ENCODE measurements at places on chromosomes 6 and 20. TPM values are rescaled to one million over a fixed set of nuclear protein-coding genes. Genes with fewer than 3 reads are reported as not detected.

DNA sequence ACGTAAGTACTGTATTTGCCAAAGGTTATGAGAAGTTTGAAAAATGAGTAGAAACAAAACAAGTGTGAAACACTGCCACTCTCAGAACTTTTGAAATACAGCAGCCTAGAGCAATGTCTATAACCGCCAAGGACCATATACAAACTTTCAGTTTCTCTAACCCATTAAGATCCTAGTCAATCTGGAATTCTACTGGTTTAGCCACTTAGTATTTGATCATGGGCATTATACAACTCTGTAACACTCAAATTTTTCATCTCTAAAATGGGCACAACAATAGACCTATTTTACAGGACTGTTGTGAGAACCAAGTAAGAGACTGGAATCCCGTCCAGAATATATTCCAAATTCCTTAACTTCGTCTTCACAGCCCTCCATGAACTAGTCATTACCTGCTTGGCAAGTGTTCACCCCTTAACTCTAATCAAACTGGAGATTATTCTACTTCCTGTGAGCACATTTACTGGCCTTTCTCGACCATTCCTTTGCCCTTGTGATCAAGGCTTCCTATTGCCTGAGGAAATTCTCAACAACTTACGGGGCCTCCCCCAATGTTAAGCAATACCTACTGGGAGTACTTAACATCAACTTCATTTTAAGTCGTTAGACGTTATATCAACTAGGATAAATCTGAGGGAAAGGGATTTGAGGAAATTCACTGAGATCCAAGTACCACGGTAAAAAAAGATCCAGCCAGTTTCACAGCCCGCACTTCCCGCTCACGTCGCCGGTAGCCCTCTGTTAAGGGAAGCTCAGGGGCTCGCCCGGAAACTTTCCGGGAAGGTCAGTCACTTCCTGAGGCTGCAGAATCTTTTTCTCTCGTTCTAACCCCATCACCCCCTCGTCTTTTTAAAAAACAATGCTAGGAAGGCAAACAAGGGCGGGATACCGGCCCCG is 1.1 kb downstream of the EIF2S2 start:
- peak; percentile 24 for DNase-seq

PRKN gene
- polyA plus RNA-seq, result 0.48 TPM

DNA sequence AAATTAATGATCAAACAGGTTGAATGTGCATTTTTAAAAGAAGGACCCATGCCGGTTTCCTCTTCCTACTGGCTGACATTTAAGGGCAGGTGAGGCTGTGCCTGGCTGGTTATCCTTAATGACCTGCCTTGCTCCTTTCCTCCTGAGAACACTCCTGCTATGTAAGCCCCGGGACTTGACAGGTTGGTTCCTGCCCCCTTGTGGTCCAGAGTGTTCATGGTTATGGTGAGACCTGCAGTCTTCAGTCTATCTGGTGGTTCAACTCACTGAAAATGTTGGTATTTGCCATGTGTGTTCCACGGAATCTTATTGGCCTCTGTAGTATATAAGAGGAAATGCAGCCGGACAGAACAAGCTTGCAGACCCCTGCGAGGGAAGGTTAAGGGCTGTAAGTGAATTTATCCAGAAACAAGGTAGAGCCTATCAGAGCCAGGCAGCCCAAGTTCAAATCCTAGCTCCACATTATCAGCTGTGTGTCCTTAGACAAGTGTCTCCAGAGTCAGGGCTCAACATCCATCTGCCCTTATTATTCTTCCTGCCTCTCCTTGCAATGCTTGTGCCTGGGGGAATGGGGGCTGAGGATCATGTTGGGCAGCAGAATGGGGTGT is 5.2 kb upstream of the BPIFA3 start:
- peak; percentile 11 for DNase-seq

RBPJL gene
- 0.07 TPM for polyA plus RNA-seq

DNA sequence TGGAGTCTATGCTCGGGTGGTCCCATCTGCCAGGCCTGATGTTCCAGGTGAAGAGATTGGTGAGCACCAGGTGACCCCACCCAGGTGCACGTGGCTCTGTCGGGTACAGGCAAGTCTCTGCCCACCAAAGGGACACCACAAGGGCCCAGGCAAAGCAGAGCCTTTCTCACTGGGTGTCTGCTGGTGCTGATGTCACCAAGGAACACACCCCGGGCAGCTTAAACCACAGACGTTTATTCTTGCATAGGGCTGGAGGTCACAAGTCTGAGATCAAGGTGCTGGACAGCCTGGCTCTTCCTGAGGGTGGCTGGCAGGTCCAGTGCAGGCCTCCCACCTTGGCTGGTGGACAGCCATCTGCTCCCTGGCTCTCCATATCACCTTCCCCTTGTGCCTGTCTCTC is 100.7 kb upstream of the CD93 start:
- DNase-seq, result no peak

ADGRF1 gene
- polyA plus RNA-seq, result 0.66 TPM

NKX2-2 gene
- polyA plus RNA-seq, result 0.09 TPM

C6orf58 gene
- polyA plus RNA-seq, result 0.25 TPM

BPIFB1 gene
- polyA plus RNA-seq, result 0.55 TPM

- DNase-seq, result no peak
These were observed 289.4 kb upstream of the STXBP5 start for GRCh38 chr6:146914489-146915483.

DNA sequence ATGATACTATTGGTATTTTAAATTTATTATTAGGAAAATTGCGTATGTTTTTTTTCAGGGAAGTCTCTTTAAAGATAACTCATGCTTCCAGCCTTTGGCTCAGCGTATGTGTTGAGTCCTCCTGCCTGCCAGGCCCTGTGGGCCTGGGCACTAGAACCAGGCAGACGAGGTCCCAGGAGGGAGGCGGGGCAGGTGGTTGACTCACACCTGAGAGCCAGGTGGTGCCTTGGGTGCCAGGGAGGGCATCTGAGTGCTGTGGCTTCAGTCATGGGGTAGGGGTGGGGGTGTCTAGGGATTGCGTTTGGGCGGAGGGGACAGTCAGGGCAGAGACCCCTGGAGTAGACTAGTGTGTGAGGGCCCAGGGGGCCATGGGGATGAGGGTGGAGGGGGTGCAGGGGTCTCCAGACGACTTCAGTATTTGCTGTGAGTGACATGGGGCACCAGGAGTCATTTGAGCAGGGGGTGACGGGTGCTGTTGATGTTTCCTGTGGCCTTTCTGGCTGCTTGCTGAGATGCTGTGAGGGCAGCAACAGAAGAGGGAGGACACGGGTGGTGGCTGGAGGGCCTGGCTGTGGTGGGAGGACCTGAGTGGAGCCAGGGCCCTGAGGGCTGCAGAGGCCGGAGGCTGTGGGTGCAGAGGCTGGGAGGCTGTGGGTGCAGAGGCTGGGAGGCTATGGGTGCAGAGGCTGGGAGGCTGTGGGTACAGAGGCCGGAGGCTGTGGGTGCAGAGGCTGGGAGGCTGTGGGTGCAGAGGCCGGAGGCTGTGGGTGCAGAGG is 14.8 kb upstream of the ADRM1 start:
- DNase-seq, result no peak

AURKA gene
- 4.1 TPM for polyA plus RNA-seq

GRCh38 chr20:50579511-50579910 is 69.3 kb downstream of the PTPN1 start:
- no peak for DNase-seq

- DNase-seq, result no peak
These were observed 6.7 kb upstream of the CDKN1A start for GRCh38 chr6:36671687-36672375.

GRCh38 chr20:697826-698225 is 22.2 kb upstream of the SCRT2 start:
- no peak for DNase-seq

DNA sequence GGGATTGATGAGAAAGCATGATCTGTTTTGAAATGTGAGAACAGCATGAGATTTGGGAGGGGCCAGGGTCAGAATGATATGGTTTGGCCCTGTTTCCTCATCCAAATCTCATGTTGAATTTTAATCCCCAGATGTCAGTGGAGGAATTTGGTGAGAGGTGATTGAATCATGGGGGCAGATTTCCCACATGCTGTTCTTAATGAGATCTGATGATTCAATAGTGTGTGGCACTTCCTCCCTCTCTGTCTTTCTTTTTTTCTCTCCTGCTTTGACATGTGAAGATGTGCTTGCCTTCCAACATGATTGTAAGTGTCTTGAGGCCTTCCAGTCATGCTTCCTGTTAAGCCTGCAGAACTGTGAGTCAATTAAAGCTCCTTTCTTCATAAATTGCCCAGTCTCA is 1060.3 kb upstream of the CITED2 start:
- DNase-seq, result no peak

DEFB124 gene
- 0.23 TPM for polyA plus RNA-seq

- no peak for DNase-seq
These were observed 51.3 kb downstream of the ARFGEF2 start for GRCh38 chr20:48972816-48973215.

GRCh38 chr6:4819706-4820283 is 43.6 kb downstream of the CDYL start:
- no peak for DNase-seq

GRCh38 chr6:28081486-28081751 is 1.1 kb downstream of the ZNF165 start:
- no peak for DNase-seq

- DNase-seq, result no peak
These were observed 46.7 kb downstream of the TIAM2 start for GRCh38 chr6:155041741-155042279.

DNA sequence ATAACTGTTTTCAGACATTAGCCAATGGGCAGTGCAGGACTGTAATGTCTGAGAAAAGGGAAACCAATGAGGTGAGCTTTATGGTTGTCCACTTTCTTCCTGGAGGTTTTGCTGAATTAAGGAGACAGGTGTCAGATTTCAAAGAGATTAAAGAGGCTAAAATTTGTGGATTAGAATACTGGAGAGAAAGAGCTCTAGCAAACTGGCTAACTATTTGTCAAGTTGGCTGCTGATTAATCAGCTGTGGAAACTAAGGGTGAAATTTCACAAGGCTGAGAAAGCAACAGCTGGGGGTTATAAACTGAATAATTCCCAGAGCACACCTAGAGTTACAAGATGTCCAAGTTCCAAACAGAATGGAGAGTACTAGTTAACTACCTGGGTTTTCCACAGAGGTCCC is 198.9 kb downstream of the TBC1D32 start:
- no peak for DNase-seq

- DNase-seq, result no peak
These were observed 592 bp downstream of the CUTA start for GRCh38 chr6:33417128-33417902.
